Suppressor macrophage treated with lipopolysaccharide for 1 hour (primary cell): ENCODE measurements at places on chromosomes 7 and 10.

DNA sequence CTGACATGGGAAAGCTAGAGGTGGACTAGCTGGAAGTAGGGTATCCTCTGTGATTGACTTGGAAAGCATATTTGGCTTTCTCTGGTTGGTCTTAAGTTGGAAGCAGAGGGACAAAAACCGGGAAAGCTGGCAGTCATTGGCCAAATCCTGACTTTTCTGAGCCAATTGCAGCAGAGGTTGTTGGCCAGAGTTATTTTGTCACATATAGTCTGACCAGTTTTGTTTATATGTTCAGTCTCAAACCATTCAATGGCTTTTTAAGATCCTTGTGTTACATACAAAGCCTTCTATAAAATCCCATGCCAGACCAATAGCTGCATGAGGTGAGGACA is 6.3 kb downstream of the CFAP69 start:
- no peak for DNase-seq

DNA sequence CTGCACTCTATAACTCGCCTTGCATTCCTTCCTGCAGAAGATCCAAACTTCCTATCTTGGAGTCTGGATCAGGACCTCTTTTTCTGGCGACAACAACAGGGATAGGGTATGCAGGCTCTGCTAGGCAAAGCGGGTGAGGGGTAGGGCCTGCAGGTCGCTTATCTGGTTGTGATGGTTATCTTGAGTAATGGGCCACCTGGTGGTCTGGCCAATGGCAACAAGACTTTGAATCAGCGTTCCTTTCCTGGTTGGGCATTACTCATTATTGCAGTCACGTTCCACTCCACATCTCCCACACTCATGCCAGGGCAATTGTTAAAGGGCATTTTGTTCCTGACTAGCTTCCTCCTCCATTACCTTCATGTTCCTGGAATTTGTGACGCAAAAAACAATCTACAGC is 48.4 kb upstream of the PLXDC2 start:
- DNase-seq = no peak

DNA sequence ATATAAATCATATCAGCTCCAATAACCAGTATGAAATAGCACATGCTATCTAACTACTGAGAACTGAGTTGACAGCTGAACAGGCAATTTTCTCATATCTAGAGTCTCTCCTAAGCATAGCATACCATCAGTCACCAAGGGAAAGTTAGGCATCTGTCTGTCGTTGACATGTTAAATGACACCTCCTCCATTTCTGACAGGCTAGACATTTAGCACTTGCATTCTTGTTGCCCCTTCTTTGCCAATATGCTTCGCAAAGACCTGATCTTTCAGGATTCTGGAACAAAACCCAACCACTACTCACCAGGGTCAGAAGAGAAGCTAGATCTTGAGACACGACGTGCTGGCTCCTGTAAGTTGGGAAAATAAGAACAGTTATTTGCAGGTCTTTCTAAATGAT is 10.0 kb downstream of the MKI67 start:
- no peak for DNase-seq

- DNase-seq = no peak
These were observed 828 bp downstream of the OGDHL start for GRCh38 chr10:49761201-49761788.

GRCh38 chr7:107315716-107316220 is 147.0 kb downstream of the HBP1 start:
- no peak for DNase-seq

DNA sequence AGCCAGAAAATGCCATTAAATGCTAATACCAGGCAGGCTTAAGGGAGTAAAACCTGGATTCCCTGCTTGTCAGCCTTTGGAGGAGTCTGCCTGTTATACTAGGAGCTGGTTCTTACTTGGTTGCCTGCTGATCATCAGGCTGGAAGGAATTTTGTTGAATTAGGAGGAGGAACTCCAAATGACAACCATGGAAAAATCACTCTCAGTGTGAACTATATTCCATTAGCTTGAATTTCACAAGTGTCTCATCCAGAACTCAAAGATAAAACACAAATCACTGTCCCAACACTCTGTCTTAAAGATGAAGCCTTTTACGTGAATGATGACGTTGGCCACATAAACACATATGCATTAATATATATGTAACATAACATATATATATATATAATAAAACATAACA is 238.9 kb upstream of the PLXDC2 start:
- DNase-seq = no peak
